ENCODE measurements at places on chromosomes 4 and X.

DNA sequence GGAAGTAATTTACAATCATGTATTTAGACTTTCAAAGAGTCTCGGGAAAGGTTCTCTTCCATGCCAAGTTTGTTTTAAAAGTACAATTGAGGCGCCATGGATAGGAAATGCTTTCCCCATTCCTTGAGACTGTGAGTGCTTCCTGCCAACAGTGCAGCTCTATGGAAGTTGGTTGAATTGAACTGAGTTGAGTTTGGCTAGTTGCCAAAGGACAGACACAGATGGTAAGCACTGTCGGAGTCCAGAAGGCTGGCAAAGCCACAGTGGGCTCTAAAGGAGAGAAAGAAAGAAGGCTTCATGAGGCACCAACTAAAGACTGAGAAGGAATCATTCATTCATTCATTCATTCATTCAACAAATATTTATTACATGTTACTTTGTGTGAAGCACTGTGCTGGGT is 4.3 kb upstream of the KCNE5 start:
- no peaks in the 10 kb centered on the region for H3K4me1 ChIP-seq
- peak; percentile 57 for DNase-seq
- H3K4me3 ChIP-seq, result no peak overlapping the region
- peaks cover 12% of the 10 kb centered on the region for H3K27me3 ChIP-seq
- no peaks in the 10 kb centered on the region for H3K36me3 ChIP-seq

GRCh38 chr4:106258145-106259045 is 57.6 kb downstream of the TBCK start:
- H3K27me3 ChIP-seq, result no peaks in the 10 kb centered on the region
- H3K36me3 ChIP-seq, result peaks cover 9% of the 10 kb centered on the region
- no peak overlapping the region for H3K27ac ChIP-seq
- no peak overlapping the region for H3K4me3 ChIP-seq

- no peaks in the 10 kb centered on the region for H3K4me1 ChIP-seq
- H3K27me3 ChIP-seq, result no peaks in the 10 kb centered on the region
- no peak overlapping the region for H3K27ac ChIP-seq
- no peak overlapping the region for H3K4me3 ChIP-seq
Observed at GRCh38 chr4:20311856-20312255, 60.2 kb downstream of the SLIT2 start.

GRCh38 chr4:56511098-56511497 is 5.5 kb downstream of the ARL9 start:
- H3K27me3 ChIP-seq, result no peaks in the 10 kb centered on the region
- H3K4me1 ChIP-seq, result no peaks in the 10 kb centered on the region
- no peak overlapping the region for H3K27ac ChIP-seq
- no peaks in the 10 kb centered on the region for H3K36me3 ChIP-seq

DNA sequence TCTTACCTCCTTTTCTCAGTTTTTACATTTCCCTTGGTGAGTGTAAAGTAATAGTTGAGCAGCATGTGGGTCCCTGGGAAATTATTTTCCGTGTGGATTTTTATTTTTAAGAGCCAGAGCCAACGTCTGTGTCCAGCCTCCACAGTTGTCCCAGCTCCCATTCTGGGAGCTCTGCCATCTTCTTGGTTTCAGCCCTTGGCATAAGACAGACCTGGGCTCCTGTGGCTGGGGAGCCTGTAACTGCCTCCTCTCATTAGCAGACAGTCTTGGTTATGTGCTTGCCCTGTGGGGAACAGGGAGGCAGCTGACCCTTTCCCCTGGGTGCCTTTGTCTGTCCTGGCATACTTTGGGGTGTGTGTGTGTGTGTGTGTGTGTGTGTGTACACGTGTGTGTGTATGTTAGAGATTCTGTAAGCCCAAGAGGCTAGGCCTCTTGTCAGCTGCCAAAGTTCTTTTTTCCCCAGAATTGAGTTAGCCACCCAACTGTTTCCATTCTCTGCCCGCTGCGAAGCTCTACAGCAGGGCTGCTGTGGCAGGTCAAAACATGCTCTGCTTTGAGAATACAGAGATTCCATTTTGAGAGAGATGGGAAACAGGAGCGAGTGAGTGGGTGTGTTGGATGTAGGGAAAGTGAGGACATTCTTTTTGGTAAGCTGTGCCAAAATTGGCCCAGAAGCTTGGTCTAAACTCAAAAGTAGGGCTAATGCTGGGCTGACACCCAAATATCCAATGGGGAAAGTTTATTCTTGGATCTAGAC is 140.7 kb downstream of the TMEM164 start:
- no peak overlapping the region for H3K4me3 ChIP-seq
- DNase-seq, result no peak
- H3K27ac ChIP-seq, result no peak overlapping the region
- H3K4me1 ChIP-seq, result peaks cover 19% of the 10 kb centered on the region
- H3K27me3 ChIP-seq, result peaks cover 3% of the 10 kb centered on the region
- no peaks in the 10 kb centered on the region for H3K36me3 ChIP-seq
